Stimulated activated CD4-positive, alpha-beta T cell treated with anti-CD3 and anti-CD28 coated beads, Interleukin-2, amount 100 ng/mL, for 4 hours (primary cell): ENCODE measurements at places on chromosomes 6 and 20.

- DNase-seq: no peak
Observed at GRCh38 chr6:129767776-129768485, 58.0 kb upstream of the ARHGAP18 start.

DNA sequence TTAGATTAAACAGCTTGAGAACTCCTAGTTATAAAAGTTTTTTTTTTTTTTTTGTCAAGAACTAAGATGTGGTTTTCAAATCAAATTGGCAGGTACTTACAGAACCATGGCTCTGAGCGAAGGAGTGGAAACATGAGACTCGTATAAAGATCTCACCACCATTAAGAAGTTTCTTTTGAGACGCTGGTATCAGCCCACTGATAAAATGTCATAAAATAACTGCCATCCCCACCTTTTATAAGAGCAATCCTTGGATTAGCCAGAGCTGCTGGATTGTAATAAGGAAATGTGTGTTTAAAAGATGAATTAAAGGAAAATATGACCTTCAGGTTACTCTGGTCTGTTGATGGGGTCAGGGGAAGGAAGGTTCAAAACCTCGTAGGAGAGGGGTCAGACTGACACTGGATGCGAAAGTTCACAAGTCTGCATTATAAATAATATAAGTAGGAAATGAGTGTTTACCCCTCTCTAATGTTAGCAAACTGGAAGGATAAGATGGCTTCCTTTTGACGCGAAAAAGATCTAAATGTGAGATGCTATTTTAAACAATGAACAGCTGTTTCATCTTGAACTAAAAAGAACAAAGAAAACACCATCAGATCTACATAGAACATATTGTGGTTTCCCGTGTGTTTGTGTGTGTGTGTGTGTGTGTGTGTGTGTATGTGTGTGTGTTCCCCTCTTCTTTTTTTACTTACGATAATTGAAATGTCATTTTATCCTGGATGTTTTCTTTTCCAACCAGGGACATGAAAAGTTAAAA is 386.8 kb upstream of the JAG1 start:
- DNase-seq: no peak

DNA sequence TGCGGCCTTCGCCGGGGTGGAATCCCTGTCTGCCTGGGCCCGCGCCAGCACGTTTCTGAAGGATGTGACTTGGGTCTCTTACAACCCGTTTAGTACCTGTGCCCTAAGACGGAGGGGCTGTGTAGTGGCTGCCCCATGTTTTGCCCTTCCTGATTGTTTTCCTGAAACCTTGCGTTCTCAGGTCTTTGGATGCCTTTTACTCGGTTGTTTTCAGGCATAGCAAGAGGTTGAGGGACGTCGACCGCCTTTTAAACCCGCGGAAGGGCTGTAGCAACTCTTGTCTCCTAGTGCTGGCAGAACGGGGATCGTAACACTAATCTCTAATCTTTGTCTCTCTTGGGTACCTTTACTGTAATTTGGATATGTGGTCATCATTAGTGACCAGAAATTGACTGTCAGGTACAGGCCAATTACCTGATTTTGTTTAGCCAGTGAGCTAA is 706 bp upstream of the NANP start:
- peak; percentile 2 for DNase-seq

- DNase-seq: no peak
Observed at GRCh38 chr6:95693108-95693507, 115.8 kb downstream of the MANEA start.

GRCh38 chr6:159541296-159541695 is 151.7 kb downstream of the SOD2 start:
- DNase-seq: no peak

- DNase-seq: no peak
Observed at GRCh38 chr6:163288066-163288465, 126.5 kb upstream of the QKI start.

DNA sequence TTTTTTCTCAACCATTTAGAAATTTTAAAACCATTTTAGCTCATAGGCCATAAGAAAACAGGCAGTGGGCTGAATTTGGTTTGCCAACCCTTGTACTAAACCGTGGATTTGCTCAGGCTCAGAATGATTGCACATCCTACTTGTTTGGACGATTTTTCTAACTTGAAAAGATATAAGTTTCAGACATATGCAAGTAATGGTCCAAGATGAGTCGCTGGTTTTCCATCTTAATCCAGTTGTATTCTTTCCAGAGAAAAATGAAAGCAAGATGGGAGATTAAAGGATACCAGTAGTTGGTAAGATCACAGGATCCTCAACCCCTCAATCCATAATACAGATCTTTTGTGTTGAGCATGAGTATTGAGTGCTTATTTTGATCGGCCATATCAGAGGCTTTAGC is 250.9 kb downstream of the TINAG start:
- DNase-seq: no peak

GRCh38 chr6:33405386-33405940 is 5.4 kb upstream of the PHF1 start:
- DNase-seq: no peak

- no peak for DNase-seq
Observed at GRCh38 chr20:20369250-20370093, 1.6 kb downstream of the INSM1 start.

DNA sequence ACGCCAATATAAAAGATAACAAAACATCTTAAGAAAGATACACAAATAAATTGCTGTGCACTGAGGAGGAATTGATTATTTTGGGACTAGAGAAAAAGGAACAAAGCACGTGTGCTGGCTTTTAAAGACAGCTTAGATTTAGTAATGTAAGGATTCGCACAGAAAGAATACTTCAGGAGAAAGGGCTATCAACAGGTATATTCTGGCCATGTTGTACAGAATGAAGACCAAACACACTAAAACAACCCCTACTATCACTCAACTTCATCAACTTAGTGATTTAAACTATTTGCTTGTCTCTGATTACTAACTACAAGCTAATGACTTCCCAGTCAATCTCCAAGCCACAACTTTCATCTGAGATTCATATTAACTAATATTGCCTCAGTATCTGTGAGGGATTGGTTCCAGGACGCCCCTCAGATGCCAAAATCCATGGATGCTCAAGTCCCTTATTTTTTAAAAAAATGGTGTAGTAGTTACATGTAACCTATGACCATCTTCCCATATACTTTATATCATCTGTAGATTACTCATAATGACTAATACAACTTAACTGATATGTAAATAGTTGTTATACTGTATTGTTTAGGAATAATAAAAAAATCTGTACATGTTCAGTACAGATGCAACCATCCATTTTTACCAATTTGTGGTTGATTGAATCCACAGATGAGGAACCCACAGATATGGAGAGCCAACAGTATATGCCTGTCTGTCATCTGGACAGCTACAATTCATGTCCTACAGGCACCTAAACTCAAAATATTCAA is 4.5 kb downstream of the DEK start:
- DNase-seq: no peak

DNA sequence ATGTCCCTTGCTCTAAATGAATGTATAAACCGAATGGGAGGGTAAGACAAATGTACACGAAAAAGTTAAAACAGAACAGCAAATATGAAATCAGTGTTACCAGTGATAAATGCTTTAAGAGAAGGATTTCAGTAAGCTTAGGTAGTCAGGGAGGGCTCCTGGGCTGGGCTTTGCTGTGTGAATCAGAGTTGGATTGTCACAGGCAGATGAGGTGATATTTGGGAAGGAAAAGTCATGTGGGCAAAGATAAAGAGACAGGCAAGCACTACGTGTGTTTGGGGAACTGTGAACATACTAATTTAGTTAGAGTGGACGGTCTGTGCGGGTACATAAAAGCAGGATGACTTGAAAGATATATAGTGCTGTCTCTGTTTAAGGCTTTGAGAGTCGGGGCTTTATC is 114.8 kb downstream of the CRYBG1 start:
- no peak for DNase-seq

GRCh38 chr6:1686117-1687098 is 76.7 kb downstream of the FOXC1 start:
- no peak for DNase-seq

GRCh38 chr6:98976674-98977385 is 29.1 kb upstream of the FBXL4 start:
- no peak for DNase-seq

- DNase-seq: no peak
Observed at GRCh38 chr20:46293084-46293483, 15.2 kb downstream of the CDH22 start.

GRCh38 chr6:117907601-117908245 is 659 bp downstream of the SLC35F1 start:
- DNase-seq: no peak

GRCh38 chr6:43724914-43725642 is 37.5 kb upstream of the MRPS18A start:
- DNase-seq: peak; percentile 68

GRCh38 chr6:5025911-5026819 is 22.3 kb upstream of the RPP40 start:
- no peak for DNase-seq

DNA sequence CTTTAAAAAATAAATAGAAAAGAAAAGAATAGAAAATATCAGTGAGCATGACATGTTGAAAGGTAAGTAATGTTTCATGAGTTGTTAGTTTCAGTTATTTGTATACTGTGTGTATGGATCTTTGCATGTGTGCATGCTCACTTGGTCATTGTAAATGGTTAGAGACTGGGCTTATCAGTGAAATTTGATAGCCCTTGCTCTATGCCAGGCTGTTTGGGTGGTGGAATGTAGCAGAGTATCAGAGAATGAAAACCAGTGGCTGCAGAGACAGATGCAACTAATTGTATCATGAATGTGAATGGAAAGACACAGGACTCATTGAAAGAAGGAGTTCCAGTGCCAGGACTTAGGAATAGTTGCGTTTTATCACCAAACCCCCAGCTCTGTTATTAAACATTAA is 4.2 kb downstream of the GSTA2 start:
- no peak for DNase-seq

DNA sequence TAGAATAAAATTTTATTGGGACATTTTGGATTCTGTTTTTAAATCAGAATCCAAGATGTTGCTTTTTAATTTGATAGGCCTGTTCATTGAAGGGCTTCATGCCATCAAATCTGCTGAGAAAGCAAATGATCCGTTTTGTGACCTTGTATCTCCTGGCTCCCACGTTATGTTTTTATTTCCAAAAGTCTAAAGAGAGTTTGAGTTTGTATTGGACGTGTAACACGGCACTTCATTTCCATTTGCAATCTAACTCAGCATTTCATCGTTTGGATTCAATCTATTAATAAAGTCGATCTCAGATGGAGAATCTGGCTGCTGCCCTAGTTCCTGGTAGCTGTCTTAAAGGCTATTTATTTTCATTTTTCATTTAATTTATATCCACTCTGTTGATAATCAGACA is 17.0 kb downstream of the KIF25 start:
- DNase-seq: no peak

DNA sequence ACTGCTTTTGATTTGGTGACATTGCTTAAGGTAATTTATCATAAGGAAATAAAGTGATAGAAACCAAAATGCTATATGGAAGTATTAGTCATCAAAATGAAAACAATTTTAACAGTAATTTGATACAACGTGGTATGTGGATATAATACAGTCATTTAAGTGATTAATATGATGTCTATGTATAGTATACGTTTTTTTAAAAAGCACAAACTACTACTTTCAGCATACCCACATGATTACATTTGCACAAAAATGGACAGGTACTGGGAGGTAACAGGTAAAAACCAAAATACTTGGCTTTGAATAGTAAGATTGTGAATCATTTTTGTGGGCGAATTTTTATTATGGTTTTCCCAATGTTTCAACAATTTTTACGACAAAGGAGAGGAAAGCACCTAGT is 97.6 kb downstream of the OGFRL1 start:
- DNase-seq: no peak

GRCh38 chr6:150312395-150312794 is 56.4 kb upstream of the IYD start:
- no peak for DNase-seq

DNA sequence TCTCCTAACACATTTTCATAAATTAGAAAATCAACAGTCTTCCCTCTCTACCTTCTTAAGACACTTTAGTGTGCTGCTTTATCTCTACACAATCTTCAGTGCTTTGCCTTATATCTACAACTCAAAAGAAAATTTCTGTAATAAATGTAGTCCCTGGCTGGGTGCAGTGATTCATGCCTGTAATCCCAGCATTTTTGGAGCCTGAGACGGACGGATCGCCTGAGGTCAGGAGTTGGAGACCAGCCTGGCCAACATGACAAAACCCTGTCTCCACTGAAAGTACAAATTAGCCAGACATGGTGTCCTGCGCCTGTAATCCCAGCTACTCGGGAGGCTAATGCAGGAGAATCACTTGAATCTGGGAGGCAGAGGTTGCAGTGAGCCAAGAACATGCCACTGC is 9.7 kb upstream of the EDN1 start:
- DNase-seq: no peak

- no peak for DNase-seq
Observed at GRCh38 chr6:14440940-14441781, 323.6 kb downstream of the CD83 start.

DNA sequence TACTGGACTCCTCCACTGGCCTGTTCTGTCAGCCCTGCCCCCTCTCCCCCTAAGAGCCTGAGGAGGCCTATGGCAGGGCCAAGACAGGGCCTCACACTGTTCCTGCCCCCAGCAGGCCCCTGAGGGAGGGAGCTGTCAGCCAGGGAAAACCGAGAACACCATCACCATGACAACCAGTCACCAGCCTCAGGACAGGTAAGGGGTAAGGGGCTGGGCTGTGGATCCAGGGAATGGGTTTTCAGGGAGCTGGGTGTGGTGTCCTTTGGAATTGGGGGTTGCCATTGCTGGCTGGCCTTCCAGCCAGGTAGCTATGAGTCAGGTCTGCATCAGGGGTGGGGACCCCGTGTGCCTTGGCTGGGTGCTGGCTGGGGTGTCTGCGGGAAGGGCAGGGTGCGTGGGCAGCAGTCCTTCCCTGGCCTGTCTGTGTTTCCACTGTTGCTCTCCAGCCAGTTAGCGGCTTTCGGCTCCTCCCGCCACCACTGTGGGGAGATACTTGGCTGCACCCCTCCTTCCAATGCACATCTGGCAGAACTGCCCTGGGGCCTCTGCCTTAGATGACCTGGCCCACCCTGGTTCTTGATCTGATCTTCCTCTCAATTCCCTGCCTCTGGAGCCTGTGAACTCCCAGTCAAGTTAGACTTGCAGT is 3.9 kb downstream of the SLC29A1 start:
- no peak for DNase-seq

GRCh38 chr20:54290636-54291035 is 82.7 kb downstream of the PFDN4 start:
- no peak for DNase-seq
